COLO829 (cell line): ENCODE measurements at places on chromosomes 5 and 9.

- DNase-seq, result no peak
These were observed 747 bp upstream of the UNC5A start for GRCh38 chr5:176809544-176810080.

DNA sequence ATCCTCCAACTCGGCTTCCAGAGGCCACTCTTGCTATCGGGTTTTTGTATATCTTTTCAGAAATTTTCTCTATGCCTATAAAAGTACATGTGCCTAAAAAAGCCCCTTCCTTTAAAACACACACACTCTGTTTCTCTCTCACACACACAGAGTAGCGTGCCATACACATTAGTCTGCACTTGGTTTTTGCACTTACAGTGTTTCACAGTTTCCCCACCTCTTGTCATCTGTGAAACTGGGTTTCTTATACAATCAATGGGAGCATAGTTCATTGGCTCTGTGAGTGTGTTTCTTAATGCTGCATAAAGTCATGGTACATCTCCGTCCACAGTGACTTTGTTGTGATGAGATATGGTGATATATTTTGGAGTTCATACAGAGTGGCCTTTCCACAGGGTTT, 664 bp upstream of the IGFBPL1 start:
- no peak for DNase-seq

GRCh38 chr5:64156261-64156660, 9.4 kb upstream of the RNF180 start:
- no peak for DNase-seq

- no peak for DNase-seq
These were observed 88.2 kb upstream of the OSMR start for GRCh38 chr5:38757451-38758245.

- no peak for DNase-seq
These were observed 4.1 kb downstream of the FIBCD1 start for GRCh38 chr9:130934702-130935647.
